Thoracic aorta (tissue), 2 donors: ENCODE measurements at places on chromosomes 5 and 9. TPM values are rescaled to one million over a fixed set of nuclear protein-coding genes. Genes with fewer than 3 reads are reported as not detected.

- DNase-seq = peak; percentile 10
These were observed 3.9 kb upstream of the NKD2 start for GRCh38 chr5:1004461-1005248.

DNA sequence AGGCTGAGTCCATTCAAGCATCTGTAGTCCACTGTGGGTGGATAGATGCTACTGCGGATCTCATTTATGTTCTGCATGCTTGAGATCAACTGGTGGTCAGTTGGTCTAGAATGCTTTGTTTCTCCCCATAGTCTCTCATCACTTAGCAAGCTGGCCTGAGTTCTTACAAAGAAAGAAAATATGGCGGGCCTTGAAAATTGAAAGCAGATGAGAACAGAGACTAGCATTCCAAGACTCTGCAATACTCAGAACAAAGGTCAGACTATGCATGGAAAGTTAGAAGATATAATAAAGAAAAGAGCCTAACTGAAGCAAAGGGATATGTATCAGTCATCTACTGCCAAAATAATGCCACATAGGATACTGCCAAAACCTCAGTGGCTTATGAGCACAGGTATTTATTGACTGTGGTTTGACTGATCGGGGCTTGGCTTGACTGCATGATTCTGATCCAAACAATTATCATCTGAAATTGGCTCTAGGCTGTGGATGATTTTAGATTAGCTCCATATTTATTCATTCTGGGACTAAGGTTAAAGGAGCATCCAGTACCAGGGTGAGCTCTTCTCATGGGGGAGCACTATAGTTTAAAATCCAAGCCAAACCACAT lies 258.9 kb downstream of the TAF11L14 start:
- no peak for DNase-seq

GRCh38 chr9:96006296-96006879 lies 130.9 kb downstream of the ERCC6L2 start:
- DNase-seq = no peak

- DNase-seq = no peak
These were observed 544.5 kb downstream of the CSNK1G3 start for GRCh38 chr5:124056326-124056990.

- DNase-seq = no peak
These were observed 36.7 kb downstream of the CDK7 start for GRCh38 chr5:69271376-69271775.

- DNase-seq = no peak
These were observed 599 bp downstream of the LYRM7 start for GRCh38 chr5:131171276-131171810.

Gene ENTREP1
- total RNA-seq = 2.1 TPM

Gene TLR4
- total RNA-seq = 78.2 TPM
